ENCODE measurements at places on chromosomes 1 and 21. TPM values are rescaled to one million over a fixed set of nuclear protein-coding genes. Genes with fewer than 3 reads are reported as not detected.
A peak's percentile ranks its signal among the peaks of the same experiment; 100 is the strongest.

Gene OR2L2
- total RNA-seq, result 0.19 TPM

Gene NEGR1
- 47.9 TPM for total RNA-seq

Gene PTPN22
- total RNA-seq, result 5.2 TPM

Gene IGSF3
- total RNA-seq, result 27.4 TPM

Gene PBX1
- total RNA-seq, result 52.6 TPM

Gene VTCN1
- total RNA-seq, result not detected

GRCh38 chr21:36917471-36918158 lies 48.9 kb downstream of the HLCS start:
- no peak for DNase-seq

DNA sequence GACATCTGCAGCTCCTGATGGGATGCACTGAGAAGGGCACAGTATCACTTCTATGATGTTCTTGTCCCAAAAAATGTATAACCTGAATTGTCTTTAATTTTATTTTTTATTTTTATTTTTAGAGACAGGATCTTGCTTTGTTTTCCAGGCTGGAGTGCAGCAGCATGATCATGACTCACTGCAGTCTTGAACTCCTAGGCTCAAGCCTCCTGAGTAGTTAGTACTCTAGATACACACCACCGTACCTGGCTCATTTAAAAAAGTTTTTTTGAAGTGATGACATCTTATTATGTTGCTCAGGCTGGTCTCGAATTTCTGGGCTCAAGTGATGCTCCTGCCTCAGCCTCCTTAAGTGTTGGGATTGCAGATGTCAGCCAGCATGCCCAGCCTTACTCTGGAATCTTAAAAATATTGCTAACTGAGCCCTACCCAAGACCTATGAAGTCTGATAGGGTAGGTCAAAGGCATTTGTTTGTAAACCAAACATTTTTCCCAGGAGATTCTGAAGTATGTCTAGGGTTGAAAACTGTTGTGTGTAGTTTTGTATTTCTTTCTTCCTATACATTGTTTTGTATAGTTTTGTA lies 68.9 kb downstream of the ATF6 start:
- no peak for DNase-seq

GRCh38 chr1:222021129-222021528 lies 279.2 kb upstream of the DUSP10 start:
- DNase-seq, result no peak

DNA sequence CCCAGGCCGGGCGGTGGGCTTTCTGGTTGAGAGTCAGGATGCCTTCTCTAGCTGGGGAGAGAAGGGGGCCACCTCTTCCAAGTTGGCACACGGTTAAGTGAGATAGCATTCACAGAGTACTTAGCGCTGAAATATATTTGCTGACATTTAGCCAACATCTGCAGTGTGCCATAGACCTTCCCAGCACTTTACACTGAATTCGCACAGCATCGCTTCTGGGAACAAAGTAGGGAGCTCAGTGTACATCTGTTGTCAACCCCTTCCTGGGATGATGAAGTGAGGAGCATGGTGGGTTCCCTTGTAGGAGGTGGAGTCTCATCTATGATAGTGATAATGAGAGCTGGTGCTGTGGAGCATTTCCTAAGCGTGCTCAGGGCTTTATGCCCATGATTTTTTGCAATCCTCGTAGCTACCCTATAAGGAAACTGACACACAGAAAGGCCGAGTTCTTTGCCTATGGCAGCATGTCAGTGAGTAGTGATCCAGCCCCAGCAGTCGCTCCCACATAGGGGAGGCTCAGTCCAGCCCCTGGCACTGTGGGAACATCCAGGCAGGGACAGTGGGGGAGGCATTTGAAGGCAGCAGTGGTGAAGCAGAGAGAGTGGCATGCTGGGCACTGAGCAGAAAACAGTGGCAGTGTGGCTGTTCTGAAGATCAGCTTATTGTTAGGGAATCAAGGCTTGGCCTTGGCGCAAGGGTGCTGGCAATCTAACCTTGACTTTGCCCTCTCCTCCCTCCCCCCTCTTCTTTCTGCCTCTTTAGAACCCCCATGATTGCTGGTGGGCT lies 176.2 kb downstream of the PGBD5 start:
- DNase-seq, result no peak

DNA sequence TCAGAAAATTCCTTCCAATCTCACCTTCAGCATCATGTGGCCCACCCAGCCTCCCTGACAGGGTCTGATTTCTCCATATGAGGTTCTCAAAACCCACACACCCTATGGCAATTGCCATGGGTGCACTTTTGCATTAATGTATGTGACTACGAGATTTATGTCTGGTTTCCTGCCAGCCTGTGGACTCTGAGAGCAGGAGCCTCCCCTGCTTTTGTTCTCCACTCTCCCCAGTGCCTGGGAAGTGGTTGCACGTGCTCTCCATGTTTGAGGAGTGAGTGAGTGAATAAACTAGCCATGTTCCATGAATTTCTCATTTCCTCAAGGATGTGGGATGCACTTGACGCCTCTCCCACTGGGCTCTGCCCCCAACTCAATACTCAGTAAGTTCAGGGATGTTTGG lies 91.2 kb downstream of the ACTL8 start:
- no peak for DNase-seq

DNA sequence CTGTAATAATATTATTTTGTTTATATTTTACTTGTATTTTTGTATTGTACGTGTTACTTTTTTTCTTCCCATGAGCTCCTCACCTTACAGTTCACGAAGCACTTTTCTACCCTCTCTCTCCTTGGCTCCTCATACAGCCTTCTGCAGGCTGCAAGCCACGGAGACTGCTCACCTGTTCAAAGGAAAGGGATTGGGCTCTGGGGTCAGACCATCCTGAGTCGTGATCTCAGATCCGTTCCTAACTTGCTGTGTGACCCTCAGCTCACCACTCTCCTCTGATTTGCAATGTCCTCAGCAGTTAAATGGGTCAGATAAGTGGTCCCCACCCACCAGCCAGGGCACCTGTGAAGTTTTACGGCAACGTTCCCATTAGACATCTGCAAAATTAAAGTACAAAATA lies 54.1 kb downstream of the VWA5B1 start:
- DNase-seq, result no peak

- no peak for DNase-seq
These were observed 125.9 kb downstream of the HFM1 start for GRCh38 chr1:91278754-91279153.

GRCh38 chr1:160161965-160162705 lies 10.7 kb downstream of the ATP1A4 start:
- DNase-seq, result no peak

GRCh38 chr1:159737238-159737916 lies 23.0 kb upstream of the CRP start:
- DNase-seq, result no peak

DNA sequence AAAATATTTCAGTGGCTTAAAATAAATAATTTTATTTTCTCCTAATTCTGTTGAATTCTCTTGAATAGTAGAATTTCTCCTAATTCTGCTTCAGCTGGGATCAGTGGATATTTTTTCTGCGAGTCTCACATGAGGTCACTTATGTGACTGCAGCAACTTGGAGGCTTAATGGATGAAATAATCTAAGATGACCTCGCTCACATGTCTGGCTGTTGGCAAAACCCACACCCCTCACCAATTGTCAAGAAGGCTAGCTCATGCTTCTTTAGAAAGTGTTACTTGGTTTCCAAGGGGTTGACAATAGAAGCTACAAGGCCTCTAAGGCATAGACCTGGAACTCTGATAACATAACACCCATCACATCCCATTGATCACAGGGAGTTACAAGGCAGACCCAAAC lies 156.9 kb upstream of the DPYD start:
- no peak for DNase-seq

GRCh38 chr1:64304823-64305222 lies 101.4 kb downstream of the UBE2U start:
- DNase-seq, result no peak

- no peak for DNase-seq
These were observed 61.3 kb upstream of the BACH1 start for GRCh38 chr21:29237110-29238052.

DNA sequence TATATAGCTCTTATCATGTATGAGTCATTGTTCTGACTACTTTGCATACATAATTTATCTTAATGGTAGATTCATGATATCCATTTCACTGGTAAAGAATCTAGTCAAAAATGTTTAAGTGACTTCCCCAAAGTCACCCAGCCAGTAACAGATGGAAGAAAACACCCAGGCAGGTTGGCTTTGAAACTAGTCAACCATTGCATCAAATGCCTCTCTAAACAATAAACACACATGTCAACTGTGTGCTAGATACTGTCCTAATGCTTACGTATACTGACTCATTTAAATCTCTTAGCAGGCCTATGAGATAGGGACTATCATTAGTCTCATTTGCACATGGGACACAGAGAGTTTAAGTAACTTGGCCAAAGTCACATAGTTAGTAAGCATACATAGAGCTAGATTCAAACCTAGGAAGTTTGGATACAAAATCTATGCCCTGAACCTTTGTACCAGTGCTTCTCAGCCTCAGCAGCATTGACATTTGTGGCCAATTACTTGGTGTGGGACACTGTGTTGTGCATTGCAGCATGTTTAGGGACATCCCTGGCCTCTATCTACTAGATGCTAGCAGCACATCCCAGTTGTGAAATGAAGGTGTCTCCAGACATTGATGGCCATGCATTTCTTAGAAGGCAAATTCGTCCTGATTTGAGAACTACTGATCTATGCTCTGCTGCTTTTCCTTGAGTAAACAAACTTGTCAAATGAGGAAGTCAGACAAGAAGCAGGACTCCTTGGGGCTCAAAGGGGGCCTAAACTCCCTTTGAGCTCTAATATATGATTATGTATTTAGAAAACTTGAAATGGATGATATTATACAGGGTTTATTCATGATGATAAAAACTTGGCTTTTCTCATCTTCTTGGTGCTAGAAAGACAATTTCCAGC lies 316.3 kb downstream of the KCNH1 start:
- no peak for DNase-seq

DNA sequence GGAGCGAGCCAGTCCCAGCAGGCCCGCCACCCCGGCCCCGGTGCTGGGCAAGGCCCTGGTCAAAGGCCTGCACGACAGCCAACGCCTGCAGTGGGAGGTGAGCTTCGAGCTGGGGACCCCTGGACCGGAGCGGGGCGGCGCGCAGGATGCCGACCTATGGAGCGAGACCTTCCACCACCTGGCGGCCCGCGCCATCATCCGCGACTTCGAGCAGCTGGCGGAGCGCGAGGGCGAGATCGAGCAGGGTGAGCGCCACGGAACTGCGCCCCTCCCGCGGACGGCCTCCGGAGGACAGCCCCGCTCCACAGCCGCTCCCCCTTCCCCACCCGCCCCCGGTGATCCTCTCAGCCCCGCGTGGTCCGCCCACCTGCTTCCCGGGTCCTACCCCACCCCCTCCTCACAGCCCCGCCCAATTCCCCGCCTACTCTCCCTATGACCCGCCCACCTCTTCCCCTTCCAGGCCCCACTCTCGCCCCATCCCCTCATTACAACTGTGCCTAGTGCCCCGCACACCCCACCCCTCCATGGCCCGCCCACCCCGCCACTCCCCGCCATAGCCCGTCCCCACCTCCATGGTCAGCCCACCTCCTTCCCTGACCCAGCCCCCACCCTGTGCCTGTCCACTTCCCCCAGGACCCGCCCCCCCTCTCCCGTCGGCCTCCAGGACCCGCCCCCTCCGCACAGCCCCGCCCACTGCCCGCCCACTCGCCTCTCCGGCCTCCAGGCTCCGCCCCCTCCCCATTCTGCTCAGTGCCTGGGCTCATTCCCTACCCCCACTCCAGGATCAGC lies 52.7 kb downstream of the VWA5B1 start:
- no peak for DNase-seq

GRCh38 chr1:109158433-109158832 lies 44.5 kb downstream of the ELAPOR1 start:
- DNase-seq, result no peak

DNA sequence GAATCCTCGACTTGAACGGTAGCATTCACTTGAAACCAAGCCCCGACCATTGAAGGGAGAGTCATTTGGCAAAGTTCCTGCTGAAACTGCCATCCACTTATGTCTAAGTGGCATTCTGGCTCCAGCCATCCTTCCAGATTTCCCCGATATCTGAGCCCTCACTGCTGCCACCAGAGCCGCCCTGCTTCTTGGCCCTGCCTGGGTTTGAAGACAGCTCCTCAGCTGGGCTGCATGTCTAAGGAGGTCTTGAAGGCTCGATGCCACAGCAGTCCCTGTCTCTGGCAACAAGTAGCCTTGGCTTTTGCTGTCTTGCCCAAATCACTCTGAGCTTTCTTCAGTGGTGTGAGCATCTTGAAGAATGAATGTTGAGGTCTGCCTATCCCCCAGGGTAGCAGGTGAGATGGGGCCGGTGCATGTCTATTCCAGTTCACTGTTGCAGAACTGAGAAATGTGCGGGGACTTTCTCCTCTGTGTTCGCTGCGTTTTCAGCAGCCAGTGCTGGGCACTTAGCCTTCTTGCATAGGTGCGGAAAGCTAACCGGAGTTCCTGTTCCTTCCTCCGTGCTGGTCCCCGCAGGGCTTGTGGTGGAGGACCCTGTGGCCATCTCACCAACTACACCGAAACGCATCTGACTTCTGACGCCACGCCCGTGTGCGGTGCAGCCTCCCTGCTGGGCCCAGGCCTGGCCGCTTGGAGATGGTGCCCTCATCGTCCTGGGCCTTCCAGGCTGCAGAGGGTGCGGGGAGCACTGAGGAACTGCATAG lies 29.2 kb downstream of the MAN1C1 start:
- DNase-seq, result no peak

GRCh38 chr1:226406401-226406881 lies 1.5 kb downstream of the PARP1 start:
- DNase-seq, result no peak

DNA sequence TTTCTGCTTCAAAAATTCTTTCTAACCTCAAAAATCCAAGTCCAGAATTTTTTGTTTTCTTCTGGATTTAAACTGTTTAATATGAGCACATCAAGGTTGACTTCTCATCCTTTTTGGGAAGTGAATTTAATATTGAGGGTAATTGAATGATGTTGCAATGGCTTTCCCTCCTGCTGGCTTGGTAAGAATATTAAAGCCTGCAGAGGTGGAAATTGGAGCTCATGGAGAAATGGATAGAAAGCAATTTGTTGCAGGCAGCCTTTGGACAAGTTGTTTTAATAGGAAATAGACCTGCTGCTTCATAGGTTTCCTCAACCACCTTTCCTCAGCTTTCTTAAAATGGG lies 124.7 kb downstream of the SYT2 start:
- no peak for DNase-seq

- DNase-seq, result no peak
These were observed 34.1 kb upstream of the GPR52 start for GRCh38 chr1:174413632-174414031.

- DNase-seq, result peak; percentile 91
These were observed 19.5 kb downstream of the TEX35 start for GRCh38 chr1:178532392-178532791.

DNA sequence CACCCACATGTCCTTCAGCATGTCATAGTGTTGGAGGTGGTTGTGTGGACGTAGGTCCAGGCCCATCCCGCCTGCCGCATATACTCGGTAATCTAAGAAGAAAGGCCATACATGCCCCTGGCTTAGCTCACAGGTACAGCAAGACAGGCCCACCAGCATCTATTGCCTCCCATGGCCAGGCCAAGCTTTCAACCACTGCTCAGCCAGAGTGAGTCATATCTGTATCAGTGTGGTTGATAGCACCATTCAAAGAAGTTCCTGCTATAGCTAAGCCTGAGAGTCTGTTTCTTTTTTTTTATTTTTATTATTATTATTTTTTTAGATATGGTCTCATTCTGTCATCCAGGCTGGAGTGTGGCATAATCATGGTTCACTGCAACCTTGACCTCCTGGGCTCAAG lies 17.0 kb downstream of the KLHDC8A start:
- no peak for DNase-seq

All from mucosa of descending colon (tissue), 3 donors.